ENCODE measurements at places on chromosomes 4 and X. TPM values are rescaled to one million over a fixed set of nuclear protein-coding genes. Genes with fewer than 3 reads are reported as not detected.

The FAM47A gene
- total RNA-seq, result not detected

The VCX2 gene
- total RNA-seq, result not detected

The SRPK3 gene
- not detected for total RNA-seq

The GAGE12J gene
- total RNA-seq, result not detected

The CDKL5 gene
- total RNA-seq, result 3.7 TPM

The NELFA gene
- total RNA-seq, result 44.7 TPM

The OTUD6A gene
- total RNA-seq, result not detected

The NDP gene
- total RNA-seq, result not detected

The CT45A1 gene
- total RNA-seq, result not detected

The CLNK gene
- total RNA-seq, result 0.58 TPM

The MGARP gene
- total RNA-seq, result not detected

The KDM6A gene
- 36.0 TPM for total RNA-seq

The MMRN1 gene
- 0.16 TPM for total RNA-seq

The SH3BP2 gene
- total RNA-seq, result 43.2 TPM

The FAM149A gene
- not detected for total RNA-seq

The TLR10 gene
- total RNA-seq, result 107 TPM

The SASH3 gene
- 209 TPM for total RNA-seq

The AFM gene
- total RNA-seq, result not detected

The CCSER1 gene
- total RNA-seq, result 14.4 TPM

The PDZD4 gene
- total RNA-seq, result 0.07 TPM

The HMGB3 gene
- total RNA-seq, result 1.7 TPM

The VCX gene
- not detected for total RNA-seq

The ARHGEF38 gene
- total RNA-seq, result not detected

The FGD1 gene
- not detected for total RNA-seq

The DYNLT3 gene
- 19.1 TPM for total RNA-seq

The SPANXB1 gene
- not detected for total RNA-seq

The ANKRD50 gene
- 0.61 TPM for total RNA-seq
